ENCODE measurements at places on chromosomes 7 and 10. TPM values are rescaled to one million over a fixed set of nuclear protein-coding genes. Genes with fewer than 3 reads are reported as not detected.

AKR1D1 gene
- total RNA-seq, result not detected

TFEC gene
- total RNA-seq, result 6.8 TPM

CAMK2G gene
- total RNA-seq, result 89.7 TPM

SFRP4 gene
- not detected for total RNA-seq

VIM gene
- total RNA-seq, result 345 TPM

DNA sequence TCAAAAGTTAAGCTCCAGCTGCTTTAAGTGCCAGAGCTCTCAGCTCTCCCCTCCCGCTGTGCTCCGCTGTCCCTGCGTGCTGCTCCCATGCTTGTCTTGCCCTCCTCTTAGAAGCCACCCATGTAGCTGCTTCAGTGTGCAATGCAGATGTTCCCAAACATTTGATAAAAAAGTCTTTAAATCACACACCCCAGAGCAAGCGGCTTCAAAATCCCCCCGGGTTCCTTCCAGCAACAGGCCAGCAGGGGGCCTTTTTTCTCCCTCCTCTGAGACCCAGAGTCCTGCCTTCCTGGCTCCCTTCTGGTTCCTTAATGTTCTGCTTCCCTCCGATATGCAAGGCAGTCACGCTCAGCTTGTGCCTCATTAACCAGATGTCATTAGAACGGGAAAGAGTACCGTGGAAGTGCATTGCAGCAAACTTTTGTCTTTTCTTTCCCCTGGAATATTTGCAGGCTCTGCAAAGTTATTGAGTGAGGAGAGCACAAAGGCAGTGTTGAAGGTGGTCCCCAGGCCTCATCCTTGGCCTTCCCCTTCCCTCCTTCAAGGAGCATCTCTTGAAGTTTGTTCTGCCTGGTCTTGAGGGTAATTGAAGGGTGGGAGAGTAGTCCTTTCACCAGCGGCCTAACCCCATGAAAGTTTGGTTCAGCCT lies 25.5 kb downstream of the LDB3 start:
- DNase-seq, result peak; percentile 51

DNA sequence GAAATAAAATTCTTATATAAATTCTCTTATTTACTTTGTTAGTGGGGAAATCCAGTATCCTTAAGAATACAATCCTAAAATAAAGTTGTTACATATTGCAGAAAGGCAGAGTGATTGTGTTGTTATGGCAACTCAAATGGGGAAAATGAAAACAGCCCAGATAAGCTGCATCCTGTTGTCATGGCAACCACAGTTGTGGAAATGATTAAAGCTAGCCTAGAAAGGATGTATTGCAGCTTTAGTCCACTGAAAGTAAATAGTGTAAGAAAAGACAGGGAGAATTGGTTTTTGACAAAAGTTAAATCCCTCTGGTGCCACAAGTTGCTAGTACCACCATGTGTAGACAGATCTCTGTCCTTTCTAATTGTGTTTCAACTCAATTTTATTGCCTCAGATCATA lies 43.2 kb downstream of the BTRC start:
- no peak for DNase-seq

DNA sequence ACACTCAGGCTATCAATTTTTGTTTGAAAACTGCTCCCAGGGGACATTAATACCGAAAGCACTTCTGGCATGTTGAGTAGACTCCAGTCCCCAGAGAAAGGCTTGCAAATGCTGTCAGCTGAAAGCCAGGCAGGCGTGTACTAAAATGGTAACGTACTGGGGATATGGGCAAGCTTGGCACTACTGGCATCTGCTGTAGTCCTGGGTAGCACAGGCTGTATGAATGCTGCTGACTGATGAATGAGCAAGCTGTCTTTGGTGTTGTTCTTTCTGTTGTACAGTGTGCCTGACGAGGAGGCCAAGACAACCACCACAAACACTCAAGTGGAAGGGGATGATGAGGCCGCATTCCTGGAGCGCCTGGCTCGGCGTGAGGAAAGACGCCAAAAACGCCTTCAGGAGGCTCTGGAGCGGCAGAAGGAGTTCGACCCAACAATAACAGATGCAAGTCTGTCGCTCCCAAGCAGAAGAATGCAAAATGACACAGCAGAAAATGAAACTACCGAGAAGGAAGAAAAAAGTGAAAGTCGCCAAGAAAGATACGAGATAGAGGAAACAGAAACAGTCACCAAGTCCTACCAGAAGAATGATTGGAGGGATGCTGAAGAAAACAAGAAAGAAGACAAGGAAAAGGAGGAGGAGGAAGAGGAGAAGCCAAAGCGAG lies 53.5 kb upstream of the AGBL3 start:
- DNase-seq, result peak; percentile 23

DNA sequence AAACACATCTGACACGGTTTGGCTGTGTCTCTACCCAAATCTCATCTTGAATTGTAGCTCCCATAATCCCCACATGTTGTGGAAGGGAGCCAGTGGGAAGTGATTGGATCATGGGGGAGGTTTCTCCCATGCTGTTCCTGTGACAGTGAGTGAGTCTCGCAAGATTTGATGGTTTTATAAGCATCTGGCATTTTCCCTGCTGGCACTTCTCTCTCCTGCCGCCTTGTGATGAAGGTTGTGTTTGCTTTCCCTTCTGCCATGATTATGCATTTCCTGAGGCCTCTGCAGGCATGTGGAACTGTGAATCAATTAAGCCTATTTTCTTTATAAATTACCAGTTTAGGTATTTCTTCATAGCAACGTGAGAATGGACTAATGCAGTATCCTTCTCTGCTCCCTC lies 5.9 kb upstream of the HTR5A start:
- DNase-seq, result no peak

DNA sequence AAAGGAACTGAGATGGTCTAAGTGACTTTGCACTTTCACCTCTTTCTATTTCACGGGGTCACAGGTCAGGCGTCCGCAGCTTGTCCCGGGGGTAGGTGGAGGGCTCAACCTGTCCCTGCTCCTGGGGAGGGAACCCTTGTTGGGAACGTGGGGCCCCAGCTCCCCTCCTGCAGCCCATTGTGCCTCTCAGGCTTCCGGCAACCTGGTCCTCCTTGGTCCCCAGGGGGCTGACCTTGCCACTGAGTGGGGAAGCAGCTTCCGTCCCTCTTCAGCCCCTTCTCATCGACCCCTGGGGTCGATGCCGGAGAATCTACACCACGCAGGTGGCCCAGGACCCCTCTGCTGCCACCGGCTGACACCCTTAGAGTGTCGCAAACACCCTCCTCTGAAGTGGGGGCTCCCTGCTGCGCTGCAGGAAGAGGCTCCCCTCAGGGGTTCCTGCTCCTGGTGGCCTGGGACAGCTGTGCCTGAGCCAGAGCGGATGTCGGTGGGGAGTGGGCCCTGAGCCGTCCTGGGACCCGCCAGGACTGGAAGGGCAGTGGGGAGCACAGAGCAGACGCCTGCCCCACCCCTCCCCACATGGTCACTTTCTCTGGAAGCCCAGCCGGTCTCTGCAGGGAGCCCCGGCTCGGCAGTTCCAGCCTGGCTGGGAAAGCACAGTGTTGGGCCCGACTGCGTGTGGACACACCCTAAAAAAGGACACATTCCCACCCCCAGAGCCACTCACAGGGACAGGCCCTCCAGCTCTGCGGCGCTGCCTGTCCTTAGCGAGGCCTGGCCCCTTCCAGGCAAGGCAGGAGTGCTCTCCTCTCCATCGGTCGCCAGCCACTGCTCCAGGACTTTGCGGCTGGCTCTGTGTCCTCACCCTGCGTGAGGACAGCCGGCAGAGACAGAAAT lies 357.5 kb upstream of the SHH start:
- DNase-seq, result no peak

DNA sequence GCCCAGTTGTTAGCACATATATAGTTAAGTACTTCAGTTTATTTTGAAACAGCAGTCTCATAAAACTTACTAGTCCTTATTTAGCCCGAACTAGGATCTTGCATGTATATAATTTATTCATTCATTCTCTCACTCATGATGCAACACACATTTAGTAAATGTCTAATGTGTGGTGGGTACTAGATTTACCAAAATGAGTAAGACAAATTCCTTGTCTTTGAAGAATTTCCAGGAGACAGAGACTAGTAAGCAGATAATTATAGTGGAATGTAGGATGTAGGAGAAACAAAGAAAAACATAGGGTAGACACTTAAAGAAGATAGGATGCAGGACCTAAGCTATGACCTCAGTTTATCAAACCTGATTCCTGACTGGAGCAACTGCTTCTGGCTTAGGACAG lies 120.2 kb upstream of the AMPH start:
- DNase-seq, result no peak

Data from transverse colon (tissue), 4 donors.